SW480 (cell line): ENCODE measurements at places on chromosomes 16 and 17.

DNA sequence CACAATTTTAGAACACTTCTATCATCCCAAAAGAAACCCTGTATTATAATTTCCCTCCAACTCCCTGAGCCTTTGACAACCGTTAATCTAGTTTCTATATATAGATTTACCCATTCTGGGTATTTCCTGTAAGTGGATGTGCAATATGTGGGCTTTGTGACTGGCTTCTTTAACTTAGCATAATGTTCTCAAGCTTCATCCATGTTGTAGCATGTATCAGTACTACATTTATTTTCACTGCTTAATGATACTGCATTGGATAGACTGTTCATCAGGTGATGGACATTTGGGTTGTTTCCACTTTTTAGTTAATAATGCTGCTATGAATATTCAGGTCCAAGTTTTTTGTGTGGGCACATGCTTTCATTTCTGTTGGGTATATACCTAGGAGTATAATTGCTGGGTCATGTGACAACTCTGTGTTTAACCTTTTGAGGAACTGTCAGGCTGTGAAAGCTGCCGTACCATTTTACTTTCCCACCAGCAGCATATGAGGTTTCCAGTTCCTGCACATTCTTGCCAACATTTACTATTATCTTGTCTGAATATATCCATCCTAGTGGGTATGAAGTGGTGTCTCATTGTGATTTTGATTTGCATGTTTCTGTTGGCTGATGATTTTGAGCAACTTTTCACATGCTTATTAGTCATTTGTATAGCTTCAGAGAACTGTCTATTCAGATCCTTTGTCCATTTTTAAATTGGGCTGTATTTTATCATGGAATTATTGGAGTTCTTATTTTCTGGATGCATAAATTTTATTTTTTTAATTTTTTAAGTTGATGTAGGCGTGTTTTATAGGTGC, 16.4 kb downstream of the REXO5 start:
- DNase-seq: no peak

DNA sequence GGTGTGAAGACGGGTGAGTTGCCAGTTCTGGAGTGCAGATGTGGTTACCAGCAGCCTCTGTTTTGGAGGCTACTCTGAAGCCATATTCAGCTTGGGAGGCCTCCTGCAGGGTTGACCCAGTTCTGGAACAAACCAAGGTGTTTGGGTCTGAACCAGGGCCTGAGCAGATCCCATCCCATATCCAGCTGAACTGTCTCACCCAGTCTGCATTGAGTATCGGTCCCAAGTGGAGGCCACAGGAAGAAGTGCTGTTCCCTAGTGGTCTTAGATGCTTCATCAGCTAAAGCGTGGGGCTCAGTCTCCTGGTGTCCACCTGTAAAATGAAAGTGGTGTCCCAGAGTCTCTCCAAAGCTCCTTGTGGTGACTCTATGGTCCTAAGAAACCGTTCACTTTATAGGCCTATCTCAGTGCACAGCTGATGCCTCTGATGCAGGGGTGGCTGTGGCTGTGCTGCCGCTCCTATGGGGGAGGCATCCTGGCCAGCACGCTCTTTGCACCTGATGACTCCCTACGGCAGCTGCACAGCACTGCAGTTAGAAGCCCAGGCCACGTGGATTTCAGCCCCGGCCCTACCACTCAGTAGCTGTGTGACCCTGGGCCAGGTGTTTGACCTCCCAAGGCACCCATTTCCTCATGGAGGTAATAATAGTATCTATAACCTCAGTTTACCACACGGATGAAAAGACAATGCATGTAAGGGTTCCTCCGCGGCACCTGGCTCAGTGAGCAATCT, 21.0 kb downstream of the CBX4 start:
- no peak for DNase-seq

DNA sequence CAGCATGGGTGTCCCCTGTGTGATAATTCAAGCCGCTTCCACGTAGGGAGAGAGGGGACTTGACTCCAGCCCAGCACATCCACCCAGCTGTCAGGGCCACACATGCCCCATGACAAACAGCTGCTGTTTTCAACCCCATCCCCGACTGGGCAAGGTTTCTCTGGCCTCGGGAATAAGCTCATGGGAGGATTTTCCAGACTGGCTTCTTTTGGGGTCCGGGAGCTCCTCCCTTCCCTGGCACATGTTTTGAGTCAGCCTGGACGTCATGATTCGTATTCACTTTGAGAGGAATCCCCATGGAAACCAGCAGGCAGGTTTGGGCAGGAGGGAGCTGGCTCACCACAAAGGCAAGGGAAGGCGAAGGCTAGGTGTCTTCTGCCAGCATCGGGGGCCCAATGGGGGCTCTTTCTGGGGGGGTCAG, 156.4 kb downstream of the CMIP start:
- DNase-seq: no peak

- DNase-seq: no peak
Measured at GRCh38 chr17:35117984-35118383, 1.7 kb downstream of the RAD51D start.

GRCh38 chr16:48635199-48635718, 25.3 kb upstream of the N4BP1 start:
- no peak for DNase-seq

DNA sequence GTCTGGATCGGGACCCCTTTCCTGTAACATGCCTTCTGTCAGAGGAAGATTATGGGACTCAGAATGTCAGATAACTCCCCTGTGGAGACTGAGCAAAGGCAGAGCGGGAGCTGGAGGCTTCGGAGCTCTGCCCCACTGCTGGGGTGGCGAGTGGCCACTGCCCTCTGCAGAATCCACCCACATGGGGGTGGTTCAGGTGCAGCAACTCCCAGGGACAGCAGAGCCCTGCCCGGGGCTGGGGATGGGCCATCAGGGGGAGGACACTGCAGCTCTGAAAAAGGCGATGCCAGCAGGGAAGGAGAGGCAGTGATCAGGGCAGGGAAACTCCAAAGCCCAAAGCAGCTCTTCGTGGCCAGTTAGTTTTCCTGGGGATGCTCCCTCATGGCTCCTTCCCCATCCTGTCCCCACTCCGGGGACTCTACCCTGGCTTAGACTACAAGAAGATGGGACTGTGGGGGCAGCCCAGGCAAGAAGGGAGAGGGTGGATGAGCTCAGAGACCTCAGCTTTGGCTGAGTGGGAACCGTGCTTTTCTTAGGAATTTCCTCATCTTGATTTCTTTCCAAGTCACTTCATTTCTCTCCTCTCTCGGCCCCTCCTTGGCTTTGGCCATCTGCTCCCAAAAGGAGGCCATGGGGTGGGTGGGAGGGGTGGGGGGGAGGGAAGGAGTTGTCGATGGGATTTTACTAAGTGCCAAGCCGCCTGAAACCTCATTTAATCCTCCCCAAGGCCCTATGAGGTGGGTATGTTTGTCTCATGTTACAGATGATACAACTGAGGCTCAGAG, 4.0 kb downstream of the CA4 start:
- DNase-seq: no peak

DNA sequence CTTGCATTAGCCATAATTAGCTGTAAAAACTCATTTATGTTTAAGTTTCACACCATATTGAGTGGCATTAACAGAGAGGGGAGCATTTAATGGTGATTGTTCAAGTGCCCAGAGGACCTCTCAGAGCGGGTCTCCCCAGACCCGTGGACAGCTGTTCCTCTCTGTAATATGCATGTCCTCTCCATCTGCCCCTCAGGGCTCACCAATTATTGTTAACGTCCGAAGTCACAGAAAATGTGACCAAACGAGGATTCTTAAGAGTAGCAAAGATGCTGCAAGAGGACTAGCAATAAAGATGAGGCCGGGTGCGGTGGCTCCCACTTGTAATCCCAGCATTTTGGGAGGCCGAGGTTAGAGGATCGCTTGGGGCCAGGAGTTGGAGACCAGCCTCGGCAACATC, 130.2 kb downstream of the CPPED1 start:
- DNase-seq: no peak

DNA sequence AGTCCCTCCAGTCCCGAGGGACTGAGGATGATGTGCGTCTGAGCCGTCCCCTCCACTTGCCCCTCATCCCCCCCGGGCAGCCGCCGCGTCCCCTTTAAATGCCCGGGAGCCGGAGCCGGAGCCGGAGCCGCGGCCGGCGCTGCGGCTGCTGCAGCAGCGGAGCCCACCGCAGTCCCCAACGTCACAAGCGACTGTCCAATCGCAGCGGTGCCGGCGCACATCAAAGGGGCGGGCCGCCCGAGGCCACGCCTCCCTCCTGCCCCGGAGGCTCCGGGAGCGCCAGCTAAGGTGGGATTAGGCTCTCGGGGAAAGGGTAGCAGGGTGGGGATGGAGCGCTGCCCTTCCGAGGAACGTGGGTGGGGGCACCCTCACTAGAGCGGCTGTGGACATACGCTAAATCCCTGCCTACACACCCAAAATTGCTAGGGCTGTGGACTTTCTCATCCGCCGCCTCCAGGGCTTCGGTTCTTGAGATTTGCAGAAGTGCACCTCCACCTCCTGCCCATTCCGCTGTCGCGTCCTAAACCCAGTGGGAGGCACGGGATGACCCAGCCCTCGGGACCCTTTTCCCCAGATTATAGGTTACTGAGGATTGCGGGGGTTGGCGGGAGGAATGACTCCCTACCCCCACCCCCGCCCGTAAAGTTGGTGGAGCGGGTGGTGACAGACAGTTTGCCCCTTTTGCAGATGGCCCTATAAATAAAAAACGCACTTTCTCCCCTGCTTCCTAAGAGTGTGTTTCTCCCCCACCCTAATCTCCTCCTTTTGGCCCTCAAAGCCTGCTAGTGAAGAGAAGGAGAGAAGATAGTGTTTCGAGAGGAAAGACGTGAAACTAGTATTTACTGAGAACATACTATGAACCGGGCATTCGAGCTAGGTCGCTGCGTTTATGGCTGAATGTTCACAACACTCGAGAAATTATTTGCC, at the start of gene PHOSPHO1:
PHOSPHO1 (minus strand) TSS at position 152 of the 927 bp plus-strand sequence. CDS start 4,096 bp downstream, outside the sequence.
- DNase-seq: peak; percentile 84

GRCh38 chr17:49497148-49498028, 2.3 kb downstream of the NGFR start:
- DNase-seq: peak; percentile 46

GRCh38 chr16:16016388-16016964, 67.1 kb downstream of the ABCC1 start:
- DNase-seq: no peak

GRCh38 chr16:46573008-46573833, 48.0 kb downstream of the SHCBP1 start:
- DNase-seq: peak; percentile 10

- peak; percentile 91 for DNase-seq
Measured at GRCh38 chr17:68089881-68090280, 54.3 kb downstream of the KPNA2 start.

DNA sequence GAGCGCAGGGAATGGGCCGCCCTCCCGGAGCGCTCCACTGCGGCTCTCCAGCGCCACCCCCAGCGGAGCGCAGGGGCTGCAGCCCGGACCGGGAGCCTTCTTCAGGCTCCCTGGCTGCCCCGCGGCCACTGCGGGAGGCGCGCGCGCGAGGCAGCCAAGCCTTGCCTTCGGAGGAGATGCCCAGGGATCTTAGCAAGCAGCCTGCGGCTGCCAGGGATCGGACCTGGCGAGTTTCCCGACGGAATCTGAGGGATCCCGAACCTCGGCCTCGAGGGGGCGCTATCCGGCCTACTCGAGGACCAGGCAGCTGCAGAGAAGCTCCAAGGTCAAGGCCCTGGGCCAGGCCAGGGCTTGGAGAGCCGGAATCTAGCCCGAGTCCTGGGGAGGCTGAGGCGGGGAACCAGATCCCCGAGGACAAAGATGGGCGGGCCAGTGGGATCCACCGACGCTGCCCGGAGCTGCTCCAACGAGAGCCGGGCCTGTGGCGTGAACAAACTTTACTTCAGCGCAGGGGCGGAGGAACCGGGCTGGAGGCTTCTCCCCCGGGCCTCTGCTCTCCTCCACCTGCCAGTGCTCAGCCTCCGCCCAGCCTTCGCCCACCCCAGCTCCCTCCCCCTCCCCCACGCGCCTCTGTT, at the start of gene IRX6:
IRX6 (plus strand) TSS at position 567 of the 635 bp plus-strand sequence. CDS start 889 bp downstream, outside the sequence.
- DNase-seq: no peak

DNA sequence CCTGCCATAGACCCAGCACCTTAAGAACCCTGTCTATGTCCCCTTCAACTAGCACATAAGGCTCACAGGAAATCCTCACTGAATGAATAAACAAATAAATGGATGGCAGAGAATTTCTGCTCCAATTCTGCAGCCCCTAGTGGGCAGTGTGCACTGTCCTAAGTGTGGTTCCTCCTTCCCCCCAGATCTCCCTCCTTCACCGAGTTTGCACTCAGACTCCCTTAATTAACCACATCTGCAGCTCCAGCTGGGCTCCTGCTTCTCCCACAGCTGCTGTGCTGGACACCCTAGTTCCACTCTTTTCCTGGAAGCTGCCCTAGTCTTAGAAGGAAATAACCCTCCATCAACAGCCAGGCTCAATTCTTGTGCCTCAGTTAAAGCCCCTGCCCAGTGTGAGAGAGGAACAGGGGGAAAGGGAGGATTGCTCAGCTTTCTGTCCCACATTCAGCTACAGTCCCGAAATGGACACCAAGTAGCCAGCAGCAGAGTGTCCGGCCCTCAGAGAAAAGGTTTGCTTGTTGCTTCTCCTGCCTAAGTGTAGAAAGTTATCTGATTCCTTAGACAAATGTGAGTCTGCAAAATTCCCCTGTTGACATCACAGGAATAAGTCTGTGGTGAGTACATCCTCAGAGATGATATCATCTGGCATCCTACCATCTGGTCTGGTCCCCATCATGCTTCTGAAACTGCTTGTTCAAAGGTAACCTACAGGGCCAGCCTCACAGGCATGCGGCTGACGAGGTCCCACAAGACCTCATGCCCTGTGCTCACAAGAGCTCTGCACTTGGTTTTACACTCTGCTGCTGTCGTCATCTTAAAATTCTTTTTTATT, 12.3 kb downstream of the LRRC3C start:
- DNase-seq: no peak

GRCh38 chr17:8916466-8916865, 49.0 kb upstream of the PIK3R6 start:
- DNase-seq: no peak

DNA sequence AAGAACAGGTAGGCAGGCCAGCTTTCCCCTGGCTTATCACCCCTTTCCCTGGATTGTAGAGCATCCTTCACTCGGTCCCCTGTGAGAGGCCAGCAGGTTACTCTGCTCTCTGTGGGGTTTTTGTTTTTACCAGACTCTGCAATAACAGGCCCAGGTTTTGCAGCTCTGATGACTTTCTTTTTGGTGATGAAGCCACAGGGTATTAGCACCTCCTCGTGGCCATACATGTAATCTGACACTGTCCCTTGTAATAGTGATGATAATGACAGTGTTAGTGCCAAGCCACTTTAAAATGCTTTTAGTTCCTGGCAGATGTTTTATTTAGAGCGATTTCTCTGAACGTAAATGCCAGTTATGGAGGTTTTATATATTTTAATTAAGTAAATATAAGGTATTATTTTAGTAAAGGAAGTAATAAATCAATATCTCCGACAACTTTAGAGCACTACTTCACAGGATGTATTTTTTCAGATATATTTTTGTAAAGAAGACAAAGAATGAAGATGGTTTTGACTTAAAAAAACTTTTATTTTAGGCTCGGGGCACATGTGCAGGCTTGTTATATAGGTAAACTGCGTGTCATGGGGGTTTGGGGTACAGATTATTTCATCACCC, 38.0 kb upstream of the CPHXL start:
- peak; percentile 70 for DNase-seq
